ENCODE measurements at places on chromosomes 6 and 20.

- no peak for DNase-seq
These were observed 13.1 kb upstream of the TCP11 start for GRCh38 chr6:35154262-35154661.

DNA sequence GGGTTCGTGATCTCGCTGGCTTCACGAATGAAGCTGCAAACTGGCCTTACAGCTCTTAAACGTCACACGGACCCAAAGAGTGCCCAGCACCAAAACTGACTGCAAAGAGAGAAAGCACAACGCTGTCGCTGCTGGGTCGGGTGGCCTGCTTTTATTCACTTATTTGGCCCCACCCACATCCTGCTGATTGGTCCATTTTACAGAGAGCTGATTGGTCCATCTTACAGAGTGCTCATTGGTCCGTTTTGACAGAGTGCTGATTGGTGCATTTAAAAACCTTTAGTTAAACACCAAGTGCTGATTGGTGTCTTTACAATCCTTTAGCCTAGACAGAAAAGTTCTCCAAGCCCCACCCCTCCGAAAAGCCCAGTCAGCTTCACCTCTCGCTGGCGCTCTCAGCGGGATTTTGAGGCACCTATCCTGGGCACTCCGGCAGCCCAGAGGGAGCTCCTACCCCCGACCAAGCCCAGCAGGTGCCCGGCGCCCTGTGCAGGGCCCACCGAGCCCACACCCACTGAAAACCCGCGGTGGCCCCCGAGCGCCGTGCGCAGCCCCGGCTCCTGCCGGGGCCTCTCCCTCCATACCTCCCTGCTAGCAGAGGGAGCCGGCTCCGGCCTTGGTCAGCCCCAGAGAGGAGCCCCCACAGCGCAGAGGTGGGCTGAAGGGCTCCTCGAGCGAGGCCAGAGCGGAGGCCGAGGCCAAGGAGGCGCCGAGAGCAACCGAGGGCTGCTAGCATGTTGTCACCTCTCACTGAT is 40.0 kb upstream of the SMAP1 start:
- no peak for DNase-seq

- no peak for DNase-seq
These were observed 1.2 kb downstream of the NAA20 start for GRCh38 chr20:20018366-20018765.

- no peak for DNase-seq
These were observed 71.8 kb upstream of the KHDRBS2 start for GRCh38 chr6:62357835-62358234.

DNA sequence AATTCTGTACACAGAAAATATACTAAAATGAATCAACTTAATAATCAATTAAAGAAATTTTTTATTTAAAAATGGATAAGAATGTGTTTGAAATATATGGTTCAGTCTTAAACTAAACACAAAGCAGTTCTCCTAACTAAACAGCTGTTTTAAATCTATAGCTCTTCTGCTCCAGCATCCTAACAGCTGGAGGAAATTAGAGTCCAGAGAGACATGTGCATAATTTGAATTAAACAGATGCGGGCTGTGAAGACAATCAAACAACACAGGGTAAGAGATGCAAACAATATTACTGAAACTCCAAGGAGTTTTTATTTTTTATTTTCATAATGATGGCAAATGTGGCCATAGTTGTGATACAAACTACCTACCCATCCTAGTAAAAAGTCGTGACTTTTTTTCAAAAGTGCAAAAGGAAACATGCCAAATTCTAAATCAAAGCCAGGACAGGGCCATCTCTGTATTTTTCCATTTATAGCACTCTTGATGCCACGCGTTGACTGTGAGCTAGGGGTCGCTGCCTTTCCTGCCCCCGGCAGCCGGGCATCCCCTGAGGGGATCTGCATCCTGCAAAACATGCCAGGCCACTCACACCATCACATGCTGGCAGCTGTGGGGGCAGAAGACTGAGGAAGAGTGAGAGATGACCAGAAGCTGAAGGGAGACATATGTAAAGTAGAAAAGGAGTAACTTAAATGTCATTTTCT is 310.6 kb downstream of the PRKN start:
- no peak for DNase-seq

DNA sequence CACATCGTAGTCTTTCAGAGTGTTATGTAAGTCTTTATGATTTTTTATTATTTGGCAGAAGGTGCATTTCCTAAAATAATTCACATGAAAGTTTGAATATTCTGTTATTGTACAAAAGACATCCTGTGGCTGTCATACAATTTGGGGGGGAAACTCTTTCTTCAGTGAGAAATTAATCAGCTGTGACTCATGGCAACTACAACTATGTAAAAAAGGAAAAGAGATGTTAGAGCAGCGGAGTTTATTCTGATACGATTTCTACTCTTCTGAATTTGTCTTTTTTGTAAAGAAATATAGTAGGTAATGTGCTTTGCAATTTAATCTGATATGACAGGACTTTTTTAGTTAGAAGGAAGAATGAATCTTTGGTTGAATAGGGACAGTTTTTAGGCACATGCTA is 14.2 kb downstream of the COL19A1 start:
- no peak for DNase-seq

- DNase-seq: no peak
These were observed 289.3 kb downstream of the KIF16B start for GRCh38 chr20:16283978-16284377.

DNA sequence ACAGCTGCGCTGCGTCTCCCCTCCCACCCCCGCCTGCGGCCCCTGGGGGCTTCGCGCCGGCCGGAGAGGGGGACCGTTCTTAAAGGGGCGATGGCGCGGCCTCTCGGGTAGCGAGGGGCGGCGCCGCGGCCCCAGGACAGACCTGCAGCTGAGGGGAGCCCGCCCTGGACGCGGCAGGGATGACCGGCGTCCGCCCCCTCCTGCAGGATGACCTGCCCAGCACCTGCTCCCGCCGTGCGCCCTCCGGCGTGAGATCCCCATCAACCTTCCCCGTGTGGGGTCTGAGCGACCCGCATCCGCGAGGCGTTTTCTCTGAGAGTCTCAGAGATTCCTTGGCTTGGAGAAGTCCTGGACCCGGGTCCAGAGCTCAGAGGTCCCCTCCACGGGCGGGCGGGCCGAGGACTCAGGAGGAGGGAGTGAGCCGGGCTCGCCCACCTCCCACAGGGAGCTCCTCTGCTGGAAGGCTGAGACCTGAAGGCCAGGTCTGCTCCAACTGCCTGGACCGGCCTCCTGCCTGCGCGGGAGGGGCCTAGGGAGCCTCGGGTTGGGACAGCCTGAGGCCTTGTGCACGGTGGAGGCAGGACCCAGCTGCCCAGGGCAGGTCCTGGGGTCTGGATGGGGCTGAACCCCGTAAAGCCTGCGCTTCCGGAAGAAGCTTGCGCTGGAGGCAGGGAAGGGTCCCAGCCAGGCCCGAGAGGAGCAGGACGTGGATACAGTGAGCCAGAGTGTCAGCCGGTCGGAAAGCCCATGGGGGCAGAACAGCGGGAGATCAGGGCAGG is 532 bp upstream of the NKAIN4 start:
- DNase-seq: no peak

GRCh38 chr6:130366107-130367005 is 539 bp downstream of the TMEM200A start:
- peak; percentile 65 for DNase-seq

DNA sequence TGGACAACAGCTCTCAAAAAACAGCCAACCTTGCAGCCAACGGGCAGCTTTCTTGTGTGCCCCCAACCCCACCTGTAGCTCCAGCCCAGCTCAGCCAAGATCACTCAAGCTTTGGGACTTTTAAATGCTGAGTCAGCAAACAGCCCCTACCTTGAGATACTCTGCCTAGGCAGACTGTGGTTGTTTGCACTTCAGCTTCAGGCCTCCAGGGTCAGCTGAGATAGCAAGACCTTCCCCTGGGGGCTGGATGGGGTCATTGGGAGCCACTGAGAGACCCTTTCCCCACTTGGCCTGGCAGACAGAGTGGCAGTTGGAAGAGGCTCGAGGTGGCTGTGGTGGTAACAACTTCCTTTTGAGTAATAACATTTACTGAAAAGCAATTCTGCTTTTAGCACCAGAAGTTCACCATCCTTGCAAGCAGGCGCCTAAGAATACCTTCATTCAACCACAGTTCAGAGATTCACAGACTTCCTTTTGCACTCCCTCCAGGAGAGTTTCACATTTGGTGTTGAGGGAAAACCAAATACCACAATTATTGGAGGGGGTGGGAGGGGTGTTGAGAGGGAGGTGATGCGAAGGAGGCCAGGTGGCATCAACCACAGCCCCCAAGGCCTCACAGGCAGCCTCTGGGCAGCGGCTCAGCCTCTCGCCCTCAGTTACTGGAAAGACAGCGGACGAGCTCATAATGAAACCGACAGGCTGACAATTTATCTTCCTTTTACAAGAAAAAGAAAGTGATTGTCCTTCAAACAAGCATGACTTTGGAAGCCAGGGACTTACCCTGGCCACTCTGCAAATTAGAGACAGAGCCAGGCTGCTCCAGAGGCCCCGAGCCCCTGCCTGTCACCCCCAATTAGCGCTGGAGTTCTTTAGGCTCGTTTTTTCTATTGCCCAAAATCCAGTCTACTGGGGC is 148.1 kb downstream of the CEBPB start:
- DNase-seq: no peak

DNA sequence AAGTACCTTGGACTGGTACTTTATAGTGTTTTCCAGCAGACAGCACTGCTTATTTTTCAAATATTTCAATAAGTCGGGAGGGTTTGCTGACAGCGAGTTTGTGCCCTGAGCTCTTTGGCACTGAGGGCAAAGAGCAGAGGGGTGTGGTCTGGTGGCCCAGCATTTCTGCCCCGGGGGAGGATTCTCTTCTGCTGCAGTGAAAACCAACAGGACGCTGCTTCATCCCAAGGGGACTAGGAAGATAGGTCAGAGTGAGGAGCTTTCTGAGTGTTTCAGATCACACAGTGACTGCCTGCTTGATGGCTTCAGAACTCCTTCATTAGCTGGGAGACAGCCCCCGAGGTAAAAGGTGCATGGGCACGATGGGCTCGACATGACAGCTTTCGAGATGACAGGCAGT is 8.6 kb downstream of the ULBP2 start:
- no peak for DNase-seq

DNA sequence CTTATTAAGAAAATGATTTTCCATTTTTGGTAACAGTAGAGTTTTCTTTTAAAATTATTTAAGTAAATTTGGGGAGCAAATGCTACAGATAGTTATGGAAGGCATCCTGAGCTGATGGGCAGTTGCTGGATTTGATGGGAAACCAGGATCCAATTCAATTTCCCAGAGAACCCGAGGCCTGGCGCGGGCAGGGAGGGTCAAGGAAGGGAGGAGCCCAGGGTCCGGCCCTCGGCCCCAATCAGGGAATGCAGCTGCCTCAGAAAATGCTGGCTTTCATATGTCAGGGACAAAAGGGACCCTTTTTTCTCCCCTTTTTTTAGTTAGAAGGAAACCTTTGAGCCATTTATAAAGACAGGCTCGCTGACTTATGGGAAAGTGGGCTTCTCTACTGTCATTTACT is 42.1 kb downstream of the CTCFL start:
- peak; percentile 30 for DNase-seq

DNA sequence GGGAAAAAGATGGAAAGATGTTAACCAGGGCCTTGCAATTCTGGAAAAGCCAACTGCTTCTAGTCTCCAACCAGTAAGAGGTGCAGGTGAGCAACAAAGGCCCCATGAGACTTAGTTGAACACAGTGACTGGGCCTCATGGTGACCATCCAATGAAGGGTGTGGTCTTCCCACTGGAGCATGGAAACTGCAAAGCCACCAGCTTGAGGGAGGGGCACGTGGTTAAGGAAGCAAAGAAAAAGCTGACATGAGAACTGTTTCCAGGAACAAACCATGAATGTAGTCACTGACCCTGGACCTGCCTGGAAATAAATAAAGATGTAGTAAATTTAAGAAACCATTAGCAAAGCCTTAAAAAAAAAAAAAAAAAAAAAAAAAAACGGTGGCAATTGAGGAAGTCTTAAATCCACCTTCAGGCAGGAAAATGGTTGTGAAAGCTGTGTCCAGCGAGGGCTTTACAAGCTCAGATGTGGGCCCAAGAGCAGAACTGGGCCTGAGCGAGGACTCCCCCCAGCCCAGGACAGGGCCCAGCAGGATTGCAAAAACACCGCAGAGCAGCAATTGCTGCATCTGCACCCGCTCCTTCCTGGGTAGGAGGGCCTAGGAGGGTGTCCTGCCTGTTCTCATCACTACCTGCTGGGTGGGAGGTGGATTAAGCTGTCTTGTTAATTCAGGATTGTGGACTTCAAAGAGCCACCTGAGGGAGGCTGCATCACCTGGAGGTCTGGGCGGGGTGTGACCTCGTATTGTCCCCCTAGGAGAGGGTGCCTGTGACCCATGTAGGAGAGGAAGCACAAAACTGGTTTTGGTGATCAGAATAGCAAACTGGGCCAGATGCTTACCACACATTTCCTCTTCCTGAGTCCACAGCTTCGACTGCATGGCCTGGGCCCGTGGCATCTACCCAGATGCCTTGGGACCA is 10.3 kb downstream of the GFRA4 start:
- peak; percentile 12 for DNase-seq

GRCh38 chr6:150076196-150076893 is 7.4 kb upstream of the ULBP3 start:
- DNase-seq: no peak

DNA sequence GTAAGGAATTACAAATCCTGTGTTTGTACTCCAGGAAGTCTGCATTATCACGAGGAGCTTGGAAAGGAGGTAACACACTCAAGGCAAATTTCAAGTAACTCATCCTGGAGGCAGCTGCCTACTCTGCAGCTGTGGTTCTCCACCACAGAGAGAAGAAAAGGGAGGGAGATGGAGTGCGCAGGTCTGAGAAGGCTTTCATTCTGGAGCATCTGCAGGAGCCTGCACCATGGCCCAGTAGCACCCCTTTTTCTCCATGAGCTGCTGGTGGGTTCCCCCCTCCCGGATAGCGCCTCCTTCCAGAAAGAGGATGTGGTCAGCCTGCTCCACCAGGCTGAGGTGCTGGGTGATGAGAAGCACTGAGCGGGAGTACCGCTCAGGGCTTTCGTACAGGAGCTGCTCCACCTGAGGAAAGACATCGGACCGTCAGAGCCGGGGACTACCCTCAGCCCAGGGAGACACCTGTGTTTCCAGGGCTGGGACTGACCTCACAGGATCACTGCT is 1.6 kb upstream of the PSMB8 start:
- no peak for DNase-seq

GRCh38 chr6:126300735-126301134 is 39.2 kb upstream of the CENPW start:
- no peak for DNase-seq

GRCh38 chr20:652615-653109 is 338 bp downstream of the SRXN1 start:
- peak; percentile 69 for DNase-seq

DNA sequence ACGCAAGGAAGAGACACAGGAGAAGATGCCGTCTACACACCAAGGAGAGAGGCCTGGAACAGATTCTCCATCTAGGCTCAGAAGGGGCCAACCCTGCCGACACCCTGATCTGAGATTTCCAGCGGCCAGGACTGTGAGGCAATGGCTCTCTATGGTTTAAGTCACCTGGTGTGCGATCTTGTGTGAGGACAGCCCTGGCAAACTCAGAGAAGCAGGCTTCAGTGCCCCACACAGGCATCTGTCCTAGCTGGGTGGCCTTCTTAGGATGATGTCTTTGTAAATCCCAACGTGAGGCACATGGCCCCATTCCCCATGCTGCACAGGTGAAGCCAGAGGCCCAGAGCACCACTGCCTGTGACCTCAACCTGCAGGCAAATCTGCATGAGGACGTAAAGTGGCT is 87.6 kb upstream of the FRMD1 start:
- DNase-seq: no peak
